Heart right ventricle (tissue), 16 donors: ENCODE measurements at places on chromosomes 13 and 19.

- no peak for DNase-seq
Observed at GRCh38 chr13:52812941-52813340, 35.5 kb downstream of the PCDH8 start.

DNA sequence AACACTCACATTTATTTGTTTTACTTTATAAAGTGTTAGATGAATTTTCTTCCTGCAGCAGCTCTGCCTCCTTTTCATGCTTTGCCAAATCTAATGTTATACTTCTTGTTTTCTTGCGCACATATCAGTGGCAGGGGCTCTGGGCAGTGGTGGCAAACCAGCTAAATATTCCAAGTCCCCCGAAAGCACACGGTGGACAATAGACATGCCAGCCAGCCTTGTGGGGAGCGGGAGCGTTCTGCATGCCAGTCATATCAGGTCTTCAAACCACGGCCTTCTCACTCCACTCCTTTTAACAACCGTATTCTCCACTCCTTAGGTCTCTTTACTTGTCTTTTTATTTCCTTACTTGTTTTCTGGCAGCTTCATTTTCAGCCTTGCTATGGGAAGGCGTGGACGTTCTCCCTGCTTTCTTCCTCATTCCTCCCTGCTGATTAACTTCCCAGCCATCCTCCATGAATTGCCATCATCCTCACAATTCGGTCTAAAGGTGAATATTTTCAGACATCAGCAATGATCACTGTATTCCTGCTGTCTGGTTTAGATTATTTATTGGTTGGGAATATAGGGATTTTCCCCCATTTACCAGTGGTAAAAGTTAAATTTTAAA, 77.1 kb upstream of the WASF3 start:
- no peak for DNase-seq

GRCh38 chr13:98386637-98387036, 190.3 kb downstream of the STK24 start:
- DNase-seq, result no peak

DNA sequence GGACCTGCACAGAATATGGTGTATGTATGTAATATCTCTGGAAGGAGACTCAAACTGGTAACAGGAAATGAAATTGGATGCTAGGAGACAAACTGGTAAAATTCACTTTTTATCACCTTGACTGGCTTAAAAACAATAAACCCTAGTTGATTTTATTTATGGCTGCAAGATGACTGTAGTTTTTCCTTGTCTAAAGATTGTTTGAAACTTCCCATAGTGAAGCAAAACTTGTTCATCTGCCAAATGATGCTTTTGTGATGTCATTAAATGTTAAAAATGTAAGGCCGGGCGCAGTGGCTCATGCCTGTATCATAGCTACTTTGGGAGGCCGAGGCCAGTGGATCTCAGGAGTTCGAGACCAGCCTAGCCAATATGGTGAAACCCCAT, 2.5 kb upstream of the ECH1 start:
- no peak for DNase-seq

DNA sequence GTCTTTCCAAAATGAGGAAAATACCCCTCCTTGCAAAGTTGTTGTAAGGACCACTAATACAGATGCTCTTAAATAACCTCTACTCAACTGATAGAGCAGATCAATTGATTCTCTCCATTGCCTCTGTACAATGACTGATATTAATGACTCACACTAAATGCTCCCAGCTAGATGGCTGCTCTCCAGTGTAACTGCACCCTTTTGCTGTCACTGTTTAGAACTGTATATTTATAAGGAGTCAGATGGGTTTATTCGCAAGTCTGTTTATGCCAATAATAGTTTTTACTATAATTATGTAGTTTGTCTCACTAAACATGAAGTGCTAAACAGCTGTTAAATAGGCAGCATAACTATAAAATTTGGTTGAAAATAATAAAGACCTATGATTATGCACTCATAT, 21.0 kb upstream of the N4BP2L1 start:
- no peak for DNase-seq

DNA sequence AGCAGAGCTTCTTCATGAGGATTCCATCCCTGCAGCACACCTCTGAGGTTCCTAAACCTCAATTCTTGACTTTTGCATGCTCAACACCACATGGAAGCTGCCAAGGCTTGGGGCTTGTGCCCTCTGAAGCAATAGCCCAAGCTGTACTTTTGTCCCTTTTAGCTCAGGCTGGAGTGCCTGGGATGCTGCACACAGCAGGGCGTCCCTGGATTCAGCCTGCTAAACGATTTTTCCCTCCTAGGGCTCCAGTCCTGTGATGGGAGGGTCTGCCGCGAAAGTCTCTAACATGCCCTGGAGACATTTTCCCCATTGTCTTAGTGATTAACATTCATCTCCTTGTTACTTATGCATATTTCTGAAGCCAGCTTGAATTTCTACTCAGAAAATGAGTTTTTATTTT, 98.3 kb downstream of the SLITRK5 start:
- no peak for DNase-seq

- peak; percentile 43 for DNase-seq
Observed at GRCh38 chr19:53881482-53882390, at the start of gene PRKCG. Gene PRKCG (plus strand): TSS chr19:53882197. CDS start chr19:53882495, 298 bp downstream.

DNA sequence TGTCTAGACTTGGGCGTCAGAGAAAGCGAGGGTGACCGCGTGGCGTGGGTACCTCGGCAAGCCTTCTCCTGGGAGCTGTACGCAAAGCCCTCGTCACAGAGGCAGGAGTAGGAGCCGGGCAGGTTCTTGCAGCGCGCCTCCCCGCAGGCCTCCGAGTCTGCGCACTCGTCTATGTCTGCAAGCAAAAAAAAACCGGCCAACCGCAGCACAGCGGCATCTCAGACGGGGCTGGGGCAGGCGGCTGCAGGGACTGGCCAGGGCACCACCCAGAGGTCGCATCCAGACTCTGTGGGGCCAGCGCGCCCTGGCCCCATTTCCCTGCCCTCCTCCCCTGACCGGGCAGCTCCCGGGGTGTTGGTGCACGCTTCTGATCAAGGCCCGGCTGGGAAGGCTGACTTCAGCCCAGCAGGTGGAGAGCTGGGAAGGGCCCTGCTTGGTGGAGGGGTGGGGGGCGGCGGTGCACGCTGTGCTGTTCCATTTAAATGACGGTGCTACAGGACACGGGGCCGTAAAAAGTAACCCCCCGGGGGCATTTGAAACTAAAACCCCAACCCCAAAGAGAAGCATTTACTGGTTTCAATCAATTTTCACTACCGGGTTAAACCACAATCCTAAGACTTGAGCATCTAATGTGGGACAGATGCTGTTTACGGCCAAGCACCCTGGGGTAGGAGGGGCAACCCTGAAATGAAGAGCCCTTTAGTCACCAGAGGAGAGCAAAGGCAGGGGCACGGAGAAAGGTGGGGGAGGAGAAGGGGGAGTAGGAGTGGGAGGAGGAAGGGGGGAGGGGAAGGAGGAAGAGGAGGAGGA, 28.2 kb downstream of the GAS6 start:
- DNase-seq, result no peak

- DNase-seq, result no peak
Observed at GRCh38 chr19:55504981-55505380, 16.7 kb downstream of the SSC5D start.

DNA sequence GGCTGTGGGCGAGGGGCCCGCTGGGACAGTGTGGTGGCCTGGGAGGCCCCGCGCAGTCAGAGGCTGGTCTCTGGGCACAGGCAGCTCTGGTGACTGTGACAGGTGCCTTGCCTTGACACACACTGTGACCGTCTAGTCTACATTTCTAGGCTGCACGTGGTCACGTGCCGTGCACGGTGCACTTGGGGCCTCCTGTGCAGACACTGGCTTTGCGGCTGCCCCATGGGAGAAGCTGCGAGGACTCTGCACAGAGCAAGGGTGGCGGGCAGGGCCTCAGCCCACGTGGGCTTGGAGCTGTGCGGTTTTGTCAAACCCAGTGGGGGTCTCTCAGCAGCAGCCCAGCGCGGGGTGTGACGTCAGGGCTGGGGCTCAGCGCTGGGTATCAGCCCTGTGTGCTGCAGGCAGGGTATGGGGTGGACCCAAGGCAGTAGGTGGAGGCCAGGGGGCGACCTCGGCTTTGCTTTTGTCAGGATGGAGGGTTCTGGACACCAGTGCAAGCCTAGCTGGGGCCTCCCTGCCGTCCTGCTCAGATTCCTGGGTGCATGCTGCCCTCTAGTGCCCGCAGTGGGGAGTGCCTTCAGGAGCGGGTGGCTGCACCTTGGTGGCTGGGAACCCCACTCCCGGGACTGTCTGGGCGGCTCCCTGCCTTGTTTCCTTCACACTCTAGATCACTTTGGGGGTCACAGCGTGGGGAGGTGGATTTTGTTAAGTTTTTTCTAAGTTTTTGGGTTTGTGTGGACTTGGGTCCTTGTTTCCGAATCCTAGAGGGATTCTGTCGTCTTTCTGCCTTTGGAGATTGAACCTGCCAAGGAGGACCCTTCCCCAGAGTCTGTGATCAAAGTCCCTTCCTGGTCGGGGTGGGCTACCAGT, 62.6 kb downstream of the KDM4B start:
- DNase-seq, result peak; percentile 80

DNA sequence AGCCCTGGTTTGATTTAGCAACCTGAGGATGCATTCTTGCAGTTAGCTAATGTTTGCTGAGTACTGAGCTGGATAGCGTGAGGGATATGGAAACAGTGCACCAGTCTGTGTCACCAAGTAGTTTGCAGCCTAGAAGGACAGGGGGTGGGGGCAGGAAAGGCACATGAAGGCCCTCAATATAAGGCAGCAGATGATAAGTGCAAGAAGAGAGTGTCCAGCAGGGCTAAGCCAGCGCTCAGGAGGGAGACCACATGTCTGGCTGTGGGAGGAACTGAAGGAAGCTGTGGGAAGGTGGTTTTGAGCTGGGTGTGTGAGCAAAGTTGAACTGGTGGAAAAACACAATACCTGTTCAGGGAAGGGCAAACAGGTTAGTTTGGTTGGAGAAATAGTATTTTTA, 1.7 kb downstream of the CXCL17 start:
- no peak for DNase-seq

GRCh38 chr13:26759249-26759906, 1.2 kb downstream of the GPR12 start:
- no peak for DNase-seq

GRCh38 chr13:30645629-30646028, 27.9 kb downstream of the USPL1 start:
- DNase-seq, result no peak

DNA sequence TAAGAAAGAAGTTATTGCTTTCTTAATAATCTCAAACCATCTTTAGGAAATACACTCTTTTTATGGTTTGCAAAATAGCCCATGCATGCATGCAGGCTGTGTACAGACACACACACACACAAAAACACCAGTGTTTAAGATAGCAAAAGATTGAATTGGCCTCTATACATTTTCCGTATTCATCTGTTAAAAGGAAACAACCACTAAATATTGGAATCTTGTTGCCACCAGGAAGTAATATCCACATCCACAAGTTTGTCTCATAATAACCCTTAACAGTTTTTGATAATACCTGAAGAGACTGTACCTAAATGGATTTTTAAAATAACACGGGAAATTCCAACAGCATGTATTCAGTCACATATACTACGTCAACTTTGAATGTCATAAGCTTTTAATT, 7.3 kb upstream of the MAB21L1 start:
- DNase-seq, result no peak

DNA sequence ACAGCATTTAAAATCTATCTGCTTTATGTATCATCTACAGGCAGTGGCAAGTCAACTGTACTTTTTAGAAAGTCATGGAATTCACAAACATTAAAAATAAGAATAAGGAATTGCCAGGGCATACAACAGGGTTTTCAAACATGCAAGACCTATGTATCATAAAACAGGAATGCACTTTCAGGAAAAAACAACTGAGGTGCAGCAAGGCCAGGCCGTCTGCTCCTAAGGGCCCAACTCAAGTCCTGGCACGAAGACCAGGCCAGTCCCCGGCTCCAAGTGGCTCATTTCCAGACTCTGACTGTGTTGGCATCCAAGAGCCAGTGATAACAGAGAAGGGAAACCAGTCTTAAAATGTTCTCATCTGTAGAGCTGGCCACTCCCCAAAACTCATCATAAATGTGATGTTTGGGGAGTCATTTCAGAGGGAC, 7.1 kb downstream of the RFX2 start:
- DNase-seq, result peak; percentile 78

DNA sequence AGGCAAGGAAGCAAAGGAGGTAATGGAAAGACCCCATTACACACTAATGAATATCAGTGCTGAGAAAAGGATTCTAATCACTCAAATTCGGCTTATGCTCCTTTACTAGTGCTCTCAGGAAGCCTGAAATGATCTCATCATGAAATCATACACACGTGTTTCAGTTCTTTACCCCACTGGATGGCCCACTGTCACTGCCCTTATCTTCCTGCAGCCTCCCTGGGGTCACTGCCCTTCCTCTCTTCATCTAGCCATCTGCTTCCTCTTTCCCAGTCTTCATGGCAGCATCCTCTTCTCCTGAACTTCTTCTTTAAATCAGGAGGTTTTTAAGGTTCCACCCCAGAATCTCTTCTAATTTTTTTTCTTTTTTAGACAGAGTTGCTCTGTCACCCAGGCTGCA, 27.9 kb upstream of the EEF1AKMT1 start:
- DNase-seq, result no peak

GRCh38 chr13:57137585-57137984, 3.1 kb upstream of the PRR20A start:
- no peak for DNase-seq

DNA sequence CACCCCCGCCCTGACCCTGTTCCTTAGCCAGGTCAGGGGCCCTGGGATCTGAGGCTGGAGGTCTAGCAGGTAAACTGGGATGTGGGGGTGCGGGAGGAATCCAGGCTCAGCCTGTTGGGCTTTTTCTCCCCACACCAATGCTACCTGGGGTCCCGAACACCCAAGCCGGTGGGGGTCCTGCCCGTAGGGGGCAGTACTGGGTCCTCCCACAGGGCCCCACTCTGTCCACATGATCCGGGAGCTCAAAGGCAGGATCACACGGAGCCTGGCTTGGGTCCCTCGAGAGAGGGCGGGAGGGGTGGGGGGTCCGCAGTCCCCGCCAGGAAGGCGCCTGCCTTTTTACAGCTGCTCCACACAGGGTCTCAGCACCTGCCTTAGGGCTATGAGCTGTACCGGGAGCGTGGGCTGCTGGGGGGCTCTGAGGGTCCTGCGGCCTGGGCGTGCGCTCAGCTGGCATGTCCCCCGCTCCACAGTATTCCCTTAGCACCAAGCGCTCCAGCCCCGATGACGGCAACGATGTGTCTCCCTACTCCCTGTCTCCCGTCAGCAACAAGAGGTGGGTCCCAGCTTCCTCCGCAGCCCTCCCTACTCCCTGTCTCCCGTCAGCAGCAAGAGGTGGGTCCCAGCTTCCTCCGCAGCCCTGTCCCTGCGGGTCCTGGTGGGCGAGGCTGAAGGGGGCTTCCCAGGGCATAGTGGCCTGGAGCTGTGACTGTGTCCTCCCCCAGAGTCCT, 12.3 kb upstream of the TEKTIP1 start:
- no peak for DNase-seq

DNA sequence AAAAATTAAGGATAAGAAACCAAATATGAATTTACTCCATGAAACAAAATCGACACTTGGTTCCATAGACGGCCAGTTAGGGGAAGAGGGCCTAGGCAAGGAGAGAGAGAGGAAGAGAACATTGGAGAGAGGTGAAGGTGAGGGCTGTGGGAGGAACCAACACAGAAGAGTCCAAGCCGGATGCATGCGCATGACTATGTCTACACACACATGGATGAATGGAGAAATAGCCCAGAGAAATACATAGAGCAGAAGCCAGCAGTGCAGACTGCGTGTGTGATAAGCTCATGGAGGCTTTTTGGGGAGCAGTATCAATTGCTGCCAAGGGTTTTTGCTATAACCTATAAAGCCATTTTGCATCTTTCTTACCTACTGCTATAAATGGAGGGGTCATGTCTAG, 67.3 kb upstream of the C1QTNF9 start:
- no peak for DNase-seq

- no peak for DNase-seq
Observed at GRCh38 chr19:28436320-28436719, 776.6 kb downstream of the UQCRFS1 start.

GRCh38 chr13:87671753-87672605, 808 bp downstream of the SLITRK5 start:
- no peak for DNase-seq
